Activated naive CD4-positive, alpha-beta T cell treated with anti-CD3 and anti-CD28 coated beads, Interleukin-2, amount 50 U/mL, for 16 hours (primary cell): ENCODE measurements at places on chromosomes 5 and 9.

DNA sequence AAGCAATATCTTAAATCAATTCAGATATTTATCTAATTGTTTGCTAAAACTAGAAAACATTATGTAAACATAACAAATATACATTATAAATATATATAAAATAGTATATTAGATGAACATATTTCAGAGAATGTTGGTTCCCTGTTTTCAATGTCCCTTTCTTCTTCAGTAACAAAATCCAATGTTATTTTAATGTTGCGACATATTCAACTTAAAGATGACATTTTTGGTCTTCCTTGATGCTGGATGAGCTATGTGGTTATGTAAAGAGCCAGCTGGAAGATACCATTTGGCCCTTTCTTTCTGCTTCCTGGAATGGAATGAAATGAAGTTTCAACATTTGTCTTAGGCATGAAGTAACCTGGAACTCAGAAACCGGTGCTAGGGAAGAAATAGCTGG lies 668.1 kb upstream of the CDH6 start:
- DNase-seq: no peak

DNA sequence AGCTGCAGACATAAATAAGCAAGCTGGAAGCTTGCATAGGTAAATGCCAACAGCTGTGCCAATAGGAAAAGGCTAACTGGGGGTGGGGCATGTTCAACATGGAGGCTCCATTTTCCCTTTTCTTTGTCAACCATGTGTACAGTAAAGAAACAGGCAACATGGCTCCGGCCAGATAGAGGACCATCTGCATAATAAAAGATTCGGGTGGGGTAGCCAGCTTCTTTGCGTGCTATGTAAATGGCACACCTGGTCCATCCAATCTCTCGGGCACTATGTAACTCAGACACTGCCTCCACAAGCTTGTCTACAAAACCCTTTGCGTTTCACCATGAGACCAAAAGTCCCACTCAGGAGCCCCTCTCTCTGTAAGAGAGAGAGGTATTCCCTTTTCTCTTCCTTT lies 41.7 kb upstream of the DENND4C start:
- no peak for DNase-seq

GRCh38 chr5:126645132-126645531 lies 44.4 kb downstream of the PHAX start:
- no peak for DNase-seq

DNA sequence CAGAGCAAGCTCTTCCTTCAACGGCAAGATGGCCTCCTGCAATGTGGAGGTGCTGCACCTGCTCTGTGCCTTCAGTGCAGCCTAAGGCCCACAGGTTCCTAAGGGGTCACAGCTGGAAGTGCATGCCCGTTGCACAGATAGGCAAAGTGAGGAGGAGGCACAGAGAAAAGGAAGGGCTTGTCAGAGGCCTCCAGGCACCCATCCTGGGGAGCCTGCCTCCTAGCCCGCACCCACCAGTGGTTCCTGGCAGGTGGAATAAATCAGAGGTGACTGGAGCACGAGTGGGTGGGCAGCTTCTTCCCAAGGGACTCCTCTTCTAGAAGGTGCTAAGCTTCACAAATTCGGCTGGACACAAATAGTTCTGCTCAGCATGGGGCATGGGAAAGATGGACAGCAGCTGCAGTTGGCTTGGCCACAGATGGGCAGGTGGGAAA lies 52.8 kb upstream of the STXBP1 start:
- no peak for DNase-seq

- no peak for DNase-seq
Measured at GRCh38 chr5:114883675-114884074, 286.0 kb downstream of the TRIM36 start.

DNA sequence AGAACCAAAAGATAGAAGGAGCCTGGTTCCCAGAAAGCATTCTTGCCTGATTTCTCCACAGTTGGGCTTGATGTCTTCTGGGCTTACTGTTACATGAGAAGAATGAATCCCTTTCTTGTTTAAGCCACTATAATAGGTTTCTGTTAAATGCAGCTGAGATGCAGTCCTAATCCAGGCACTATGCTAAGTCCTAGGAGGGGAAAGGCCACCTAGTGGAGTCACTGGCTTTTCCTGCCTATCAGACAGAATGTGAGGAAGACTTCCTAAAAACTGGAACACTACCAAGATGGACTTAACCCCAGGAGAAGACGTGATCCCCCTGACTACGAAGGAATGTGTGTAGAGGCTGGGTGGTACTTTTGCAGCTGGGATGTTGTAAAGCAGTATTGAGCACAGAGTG lies 34.3 kb upstream of the FSD1L start:
- DNase-seq: no peak
